ENCODE measurements at places on chromosomes 12 and 14.

- no peak for DNase-seq
These were observed 126.6 kb downstream of the HELB start for GRCh38 chr12:66428870-66429269.

DNA sequence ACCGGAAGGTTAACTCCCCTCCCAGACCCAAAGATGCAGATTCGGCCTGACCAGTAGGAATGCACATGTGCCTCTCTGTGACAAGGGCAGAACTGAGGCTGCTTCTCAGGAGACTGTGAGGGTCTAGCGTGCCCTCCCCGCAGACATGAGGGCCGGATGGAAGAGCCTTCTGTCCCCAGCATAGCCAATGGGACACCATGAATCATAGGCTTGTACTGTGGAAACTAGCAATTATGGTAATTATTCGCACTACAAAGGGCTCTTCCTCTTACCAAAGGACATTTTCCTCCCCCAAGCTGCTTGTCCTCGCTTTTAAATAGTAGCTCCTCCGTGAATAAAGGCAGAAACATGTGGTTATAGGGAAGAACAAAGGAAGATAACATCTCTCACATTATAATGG, 6.2 kb downstream of the COA8 start:
- DNase-seq, result no peak

DNA sequence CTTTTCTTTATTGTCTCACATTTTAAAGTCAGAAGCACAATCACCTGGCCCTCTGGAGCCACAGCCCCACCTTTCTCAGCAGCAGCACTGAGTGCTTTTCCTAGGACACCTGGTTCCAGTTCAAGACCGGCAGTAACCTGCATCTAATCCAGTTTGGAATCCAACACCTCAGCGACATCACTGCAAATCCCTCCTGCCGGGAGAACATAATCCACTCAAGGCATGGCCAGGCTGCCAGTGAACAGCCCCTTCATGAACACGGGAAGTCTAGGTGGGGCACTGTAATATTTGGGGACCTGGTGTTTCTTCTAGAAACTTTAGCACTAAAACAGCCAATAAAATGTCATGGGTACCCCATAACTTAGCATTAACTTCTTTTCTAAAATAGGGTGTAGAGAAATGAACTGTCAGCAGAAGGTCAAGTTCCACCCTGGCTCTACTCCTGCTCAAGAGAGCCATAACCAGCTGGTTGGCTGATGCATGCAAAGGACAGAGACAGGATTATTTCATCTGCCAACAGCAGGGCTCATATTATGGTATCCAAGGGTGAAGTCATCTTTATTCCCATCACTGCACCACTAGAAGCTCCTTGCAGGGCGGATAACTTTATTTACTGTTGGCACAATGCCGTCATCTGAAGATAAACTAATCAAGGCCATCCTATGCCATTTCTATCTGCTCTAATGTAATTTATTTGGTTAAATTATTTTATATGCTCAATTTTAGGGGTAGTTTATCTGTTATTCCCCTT, 76.7 kb downstream of the TTC7B start:
- DNase-seq, result no peak

DNA sequence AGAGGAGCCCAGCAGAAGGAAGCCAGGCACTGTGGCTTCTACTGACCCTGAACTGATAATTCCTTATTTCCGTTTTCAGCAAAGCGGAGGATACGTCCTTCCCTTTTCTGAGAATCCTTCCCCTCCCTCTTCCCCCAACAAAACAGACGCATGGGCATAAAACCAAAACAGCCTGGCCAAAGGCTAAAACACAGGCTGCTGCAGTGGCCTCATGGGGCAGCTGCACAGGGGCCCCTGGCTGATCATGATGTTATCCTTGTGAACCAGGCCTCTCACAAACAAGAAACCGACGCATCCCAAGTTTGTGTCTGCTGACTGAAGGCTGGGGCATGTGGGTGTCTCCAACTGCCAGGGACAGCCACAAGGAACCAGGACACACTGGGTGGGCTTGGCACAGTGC, 23.4 kb upstream of the STON2 start:
- no peak for DNase-seq

DNA sequence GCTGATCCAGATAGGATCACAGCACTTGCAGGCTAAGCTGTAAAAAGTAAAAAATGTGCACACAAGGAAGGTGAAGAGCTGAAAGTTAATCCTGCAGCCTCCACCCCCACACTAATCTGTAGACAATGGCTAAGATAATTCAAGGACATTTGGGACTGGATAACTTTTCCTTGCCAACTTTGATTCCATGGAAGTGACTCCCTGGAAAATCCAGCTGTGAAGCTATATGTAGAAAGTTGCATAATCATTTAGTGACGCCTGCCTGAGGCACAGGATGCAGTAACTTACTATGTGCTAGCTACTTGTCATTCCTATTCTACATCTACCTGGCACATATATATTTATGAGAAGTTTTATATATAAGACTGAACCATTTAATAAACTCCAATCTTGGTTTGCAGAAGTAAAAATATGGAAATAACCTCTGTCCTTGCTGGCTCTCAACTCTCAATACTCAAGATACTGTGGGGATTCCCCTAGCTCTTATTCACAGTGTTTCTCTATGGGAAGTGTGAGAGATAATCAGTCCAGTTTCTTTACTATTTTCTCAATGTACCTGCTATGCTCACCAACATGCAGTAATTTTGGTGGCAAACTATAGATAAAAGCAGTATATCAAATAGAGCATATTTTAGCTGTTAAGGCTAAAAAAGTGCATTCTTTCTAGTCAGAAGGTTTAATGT, 14.8 kb downstream of the LDHB start:
- peak; percentile 22 for DNase-seq

GRCh38 chr14:100305324-100306100, 732 bp downstream of the SLC25A29 start:
- DNase-seq, result peak; percentile 22

GRCh38 chr12:40701756-40702155, 9.5 kb downstream of the CNTN1 start:
- DNase-seq, result no peak

- no peak for DNase-seq
These were observed 50.2 kb downstream of the C14orf132 start for GRCh38 chr14:96089401-96089800.

- no peak for DNase-seq
These were observed 3.1 kb downstream of the DYNLL1 start for GRCh38 chr12:120498870-120499515.

GRCh38 chr12:107135177-107135576, 41.8 kb upstream of the CRY1 start:
- no peak for DNase-seq

- DNase-seq, result no peak
These were observed 338.4 kb downstream of the ADAMTS20 start for GRCh38 chr12:43213608-43214007.

DNA sequence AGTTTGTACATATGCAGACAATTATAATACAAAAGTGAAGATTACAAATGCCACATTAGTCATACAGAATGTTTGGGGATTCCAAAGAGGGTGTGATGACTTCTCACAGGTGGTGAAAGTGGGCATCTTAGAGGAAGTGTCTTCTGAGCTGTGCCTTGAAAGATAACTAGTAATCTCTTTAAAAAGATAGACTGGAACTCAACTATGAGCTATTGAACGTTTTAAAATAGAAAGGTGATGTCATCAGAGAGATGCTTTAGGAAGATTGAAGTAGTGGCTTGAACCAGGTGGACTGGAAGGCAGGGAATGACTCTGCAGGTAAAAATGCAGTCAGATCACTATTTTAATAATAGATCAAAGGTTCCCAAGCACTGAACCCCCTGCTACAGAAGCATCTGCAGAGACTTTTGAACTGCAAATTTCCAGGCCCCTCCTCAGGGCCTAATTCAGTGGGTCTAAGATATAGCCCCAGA, 50.3 kb downstream of the SYT1 start:
- no peak for DNase-seq

- no peak for DNase-seq
These were observed 874.4 kb upstream of the USP15 start for GRCh38 chr12:61385771-61386170.

DNA sequence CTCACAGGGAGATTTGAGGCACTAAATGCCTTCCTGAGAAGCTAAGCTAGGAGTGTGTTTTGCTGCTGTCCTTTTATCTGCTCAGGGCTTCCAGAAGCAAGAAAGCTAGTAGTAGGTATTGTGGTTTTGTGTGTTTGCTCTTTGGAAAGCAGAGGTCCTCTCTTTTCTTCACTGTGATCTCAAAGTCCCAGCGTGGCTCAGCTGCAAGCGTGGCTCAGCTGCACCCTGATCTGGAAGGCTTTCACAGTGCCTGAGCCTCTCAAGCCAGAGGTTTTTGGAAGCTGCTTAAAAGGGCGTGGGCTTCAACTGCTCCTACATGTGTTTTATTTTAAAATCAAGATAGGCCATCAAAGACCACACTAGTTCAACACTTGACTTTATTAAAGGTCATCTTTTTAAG, 337.4 kb upstream of the RGS6 start:
- peak; percentile 38 for DNase-seq

DNA sequence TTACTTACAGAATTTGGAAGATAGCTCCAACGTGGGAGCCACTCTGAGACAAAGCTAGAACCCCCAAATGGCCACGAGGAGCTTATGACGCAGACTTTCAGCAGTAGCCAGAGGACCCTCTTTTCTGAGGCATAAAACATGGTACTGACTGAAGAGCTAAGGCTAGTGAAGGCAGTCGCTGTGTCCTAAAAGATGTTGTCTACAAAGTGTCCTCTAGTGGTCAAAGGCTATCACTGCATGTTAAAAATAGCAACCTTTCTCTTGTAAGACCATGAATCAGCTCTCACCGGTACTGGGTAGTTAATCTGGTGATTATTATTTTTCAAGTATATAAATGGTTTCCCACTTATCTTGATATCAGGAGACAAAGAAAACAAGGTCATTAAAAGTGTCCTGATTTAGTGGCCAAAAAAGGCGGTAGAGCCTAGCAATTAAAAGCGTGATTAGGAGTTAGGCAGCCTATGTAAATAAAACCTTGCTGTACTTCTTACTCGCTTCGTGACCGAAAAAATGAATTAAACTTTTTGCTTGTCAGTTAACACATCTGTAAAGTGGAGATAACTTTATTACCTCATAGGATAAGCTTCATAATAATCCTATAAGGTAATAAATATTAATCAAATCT, 47.0 kb upstream of the LGR5 start:
- DNase-seq, result peak; percentile 36

DNA sequence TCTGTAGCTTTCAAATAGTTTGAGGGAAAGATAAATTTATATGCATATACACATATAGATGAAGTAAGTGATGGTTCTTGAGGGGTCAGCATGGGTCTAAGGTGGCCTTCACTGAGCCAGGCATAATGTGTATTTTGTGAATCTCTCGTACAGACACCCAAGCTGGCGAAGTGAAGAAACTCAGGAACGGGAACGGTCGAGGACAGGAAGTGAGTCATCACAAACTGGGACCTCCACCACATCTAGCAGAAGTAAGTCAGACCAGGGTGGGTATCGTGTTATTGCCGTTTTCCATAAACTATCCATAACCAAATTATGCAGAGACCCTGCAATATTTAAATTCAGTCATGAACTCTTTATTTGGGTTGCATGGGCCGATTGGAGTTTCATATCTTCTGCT, 15.4 kb upstream of the TNS2 start:
- no peak for DNase-seq

DNA sequence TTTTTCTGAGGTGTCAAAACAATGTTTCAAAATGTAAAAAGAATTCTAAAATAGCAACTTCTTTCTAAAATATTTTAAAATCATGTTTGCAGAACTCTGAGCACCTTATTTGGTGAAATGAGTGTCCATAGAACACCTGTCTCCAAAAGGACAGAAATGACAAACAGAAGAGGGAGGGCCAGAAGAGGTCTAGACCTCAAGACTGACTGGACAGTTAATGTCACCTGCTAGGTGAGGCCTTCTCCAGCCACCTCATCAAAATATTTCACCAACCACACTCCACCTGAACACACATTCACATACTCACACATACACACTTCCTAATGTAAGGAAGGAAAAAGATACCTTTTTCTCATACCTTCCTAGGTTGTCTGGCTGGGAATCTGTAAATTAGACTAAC, 147.8 kb upstream of the PLEKHA5 start:
- no peak for DNase-seq

DNA sequence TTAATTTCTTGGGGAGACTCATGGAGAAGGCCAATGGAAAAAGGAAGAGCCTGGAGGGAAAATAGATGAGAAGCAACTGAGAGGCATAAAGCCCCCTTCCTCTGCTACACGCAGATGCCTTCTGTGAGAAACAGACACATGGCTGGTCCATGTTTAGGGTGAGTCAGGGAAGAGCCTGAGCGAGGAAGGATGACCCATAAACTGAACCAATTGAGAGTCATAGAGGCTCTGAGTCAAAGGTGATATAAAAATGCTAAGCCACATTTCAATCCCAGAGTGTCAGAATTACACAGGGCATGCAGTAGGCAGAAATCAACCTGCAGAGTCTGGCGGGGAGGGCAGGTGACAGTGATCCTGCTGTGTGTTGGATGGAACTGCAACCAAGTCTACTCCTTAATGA, 30.1 kb upstream of the NEDD1 start:
- no peak for DNase-seq

DNA sequence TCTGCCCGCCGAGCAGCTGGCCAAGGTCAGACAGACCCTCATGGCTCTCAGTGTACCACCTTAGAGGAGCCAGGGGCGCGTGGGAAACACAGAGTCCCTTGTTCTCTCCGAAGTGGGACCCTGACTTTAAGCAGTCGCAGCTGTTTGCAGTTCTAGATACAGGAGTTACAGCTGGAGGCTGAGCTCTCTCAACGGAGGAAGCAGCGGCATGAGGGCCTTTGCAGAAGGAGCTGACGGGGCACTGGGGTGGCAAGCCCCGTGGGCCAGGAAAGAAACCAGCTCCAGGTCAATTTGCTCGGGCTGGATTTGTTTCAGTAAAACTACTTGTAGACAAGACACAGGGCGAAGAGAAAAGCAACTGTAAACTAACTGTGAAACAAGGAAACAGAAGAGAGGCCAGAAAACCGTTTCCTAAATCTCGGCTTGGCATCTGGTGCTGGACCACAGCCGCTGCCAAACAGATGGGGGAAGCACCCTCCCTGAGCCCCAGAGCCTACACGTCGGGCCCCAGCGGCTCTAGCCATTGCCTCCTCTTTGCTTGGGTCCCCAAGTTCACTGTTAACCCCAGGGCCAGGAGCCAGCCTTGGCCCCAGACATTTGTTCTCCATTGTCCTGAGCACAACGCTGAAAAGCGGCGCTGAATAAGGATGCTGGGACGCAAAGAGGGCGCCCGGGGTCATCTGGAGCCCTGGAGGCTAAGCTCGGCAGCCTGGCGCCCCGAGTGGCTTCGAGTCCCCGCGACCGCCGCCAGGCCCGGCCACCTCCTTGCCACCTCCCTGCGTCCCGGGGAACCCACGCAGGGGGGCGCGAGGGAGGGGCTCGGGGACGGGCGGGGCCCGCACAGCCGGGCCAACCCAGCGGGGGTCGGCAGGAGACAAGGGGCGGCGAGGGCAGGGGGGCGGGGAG, 914 bp upstream of the PACS2 start:
- no peak for DNase-seq

Measured in natural killer cell (primary cell).